ENCODE measurements at places on chromosomes 7 and 10. TPM values are rescaled to one million over a fixed set of nuclear protein-coding genes. Genes with fewer than 3 reads are reported as not detected.

CCL24 gene
- not detected for total RNA-seq

DNA sequence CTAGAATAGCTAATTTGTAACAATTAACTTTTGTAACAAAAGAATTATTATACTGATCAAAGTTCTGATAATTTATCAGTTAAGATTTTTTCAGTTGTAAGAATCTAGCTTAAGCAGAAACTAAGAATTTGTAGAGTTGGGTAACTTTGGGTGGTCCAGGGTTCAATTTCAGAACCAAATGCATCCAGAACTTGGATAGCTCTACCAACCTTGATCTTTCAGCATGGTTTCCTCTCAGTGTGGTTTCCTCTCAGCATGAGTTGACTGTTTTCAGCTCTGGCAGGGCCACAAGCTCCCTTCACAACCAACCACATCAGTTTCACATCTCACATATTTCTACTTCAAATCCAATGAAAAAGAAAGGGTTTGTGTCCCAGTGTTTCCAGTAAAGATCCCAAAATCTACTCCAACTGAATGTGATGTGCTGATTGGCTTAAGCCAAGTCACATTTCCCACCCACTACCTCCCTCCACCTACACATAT lies 3.3 kb upstream of the FAS start:
- no peak for DNase-seq

GRCh38 chr10:121695731-121696464 lies 97.7 kb upstream of the FGFR2 start:
- DNase-seq = no peak

- DNase-seq = peak; percentile 49
Measured at GRCh38 chr7:90804370-90804769, 208.2 kb downstream of the CDK14 start.

GRCh38 chr7:153152801-153153422 lies 393.4 kb downstream of the ACTR3B start:
- DNase-seq = no peak

NPFFR1 gene
- total RNA-seq = not detected

All from LHCN-M2 (cell line).